Activated naive CD8-positive, alpha-beta T cell treated with anti-CD3 and anti-CD28 coated beads for 36 hours (primary cell): ENCODE measurements at places on chromosomes 1 and 21.

GRCh38 chr1:30786264-30786991 is 28.9 kb upstream of the LAPTM5 start:
- peaks cover 9% of the 10 kb centered on the region for H3K27me3 ChIP-seq
- no peaks in the 10 kb centered on the region for H3K36me3 ChIP-seq
- H3K4me3 ChIP-seq, result no peak overlapping the region
- H3K27ac ChIP-seq, result no peak overlapping the region
- H3K4me1 ChIP-seq, result peaks cover 11% of the 10 kb centered on the region
- no peak for DNase-seq

GRCh38 chr1:116168277-116169032 is 57.3 kb downstream of the MAB21L3 start:
- peaks cover 7% of the 10 kb centered on the region for H3K4me1 ChIP-seq
- DNase-seq, result peak; percentile 84
- no peaks in the 10 kb centered on the region for H3K27me3 ChIP-seq
- no peaks in the 10 kb centered on the region for H3K36me3 ChIP-seq
- peak overlapping the region; percentile 76 for H3K4me3 ChIP-seq

DNA sequence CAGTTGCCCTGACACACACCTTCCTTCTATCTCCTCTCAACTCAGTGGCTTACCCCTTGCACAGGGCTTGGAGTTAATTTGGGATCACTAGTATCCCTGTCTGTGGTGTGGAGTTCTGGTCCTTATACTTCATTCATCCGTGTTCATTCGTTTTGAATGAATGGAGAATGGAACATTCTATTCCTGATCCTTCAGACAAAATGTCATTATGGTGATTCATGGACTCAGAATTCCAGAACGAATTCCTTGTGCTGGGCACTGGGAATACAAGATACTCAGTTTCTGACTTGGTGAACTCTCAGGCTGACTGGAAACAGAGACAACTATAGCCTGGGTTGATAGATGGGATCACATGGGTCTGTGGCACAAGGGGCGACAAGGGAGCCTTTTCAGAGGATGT is 49.9 kb upstream of the TRABD2B start:
- H3K27ac ChIP-seq, result no peak overlapping the region
- no peak overlapping the region for H3K4me3 ChIP-seq
- no peak for DNase-seq
- H3K36me3 ChIP-seq, result no peaks in the 10 kb centered on the region

GRCh38 chr1:204545881-204546280 is 29.7 kb downstream of the MDM4 start:
- H3K27ac ChIP-seq, result peak overlapping the region; percentile 74
- H3K27me3 ChIP-seq, result no peaks in the 10 kb centered on the region
- DNase-seq, result no peak
- H3K4me3 ChIP-seq, result no peak overlapping the region
- peaks cover 76% of the 10 kb centered on the region for H3K36me3 ChIP-seq

GRCh38 chr21:44886113-44887075 is 12.9 kb upstream of the PTTG1IP start:
- no peak for DNase-seq
- H3K27me3 ChIP-seq, result no peaks in the 10 kb centered on the region
- H3K27ac ChIP-seq, result peak overlapping the region; percentile 21
- H3K4me1 ChIP-seq, result peaks cover 10% of the 10 kb centered on the region
